ENCODE measurements at places on chromosomes 6 and 20.
A peak's percentile ranks its signal among the peaks of the same experiment; 100 is the strongest.

GRCh38 chr6:81734081-81734480 lies 18.4 kb downstream of the TENT5A start:
- no peak for DNase-seq

DNA sequence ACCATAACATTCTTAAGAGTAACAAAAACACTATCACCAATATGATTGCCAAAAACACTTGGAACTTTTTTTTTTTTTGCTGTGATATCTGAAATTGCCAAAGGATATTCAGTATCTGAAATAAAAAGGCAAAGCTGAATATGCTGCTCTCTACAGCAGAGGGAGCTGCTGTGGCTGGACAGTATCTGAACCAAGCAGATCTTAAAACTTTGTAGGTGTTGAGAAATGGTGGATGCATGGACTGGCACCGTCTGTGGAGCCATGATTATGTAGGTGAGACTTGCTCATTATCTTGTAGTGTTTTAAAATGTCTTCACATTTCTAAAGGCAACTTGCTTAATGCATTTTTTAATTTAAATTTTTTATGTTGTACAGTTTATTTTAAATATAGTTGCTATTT lies 9.2 kb downstream of the PDCD2 start:
- DNase-seq = no peak

DNA sequence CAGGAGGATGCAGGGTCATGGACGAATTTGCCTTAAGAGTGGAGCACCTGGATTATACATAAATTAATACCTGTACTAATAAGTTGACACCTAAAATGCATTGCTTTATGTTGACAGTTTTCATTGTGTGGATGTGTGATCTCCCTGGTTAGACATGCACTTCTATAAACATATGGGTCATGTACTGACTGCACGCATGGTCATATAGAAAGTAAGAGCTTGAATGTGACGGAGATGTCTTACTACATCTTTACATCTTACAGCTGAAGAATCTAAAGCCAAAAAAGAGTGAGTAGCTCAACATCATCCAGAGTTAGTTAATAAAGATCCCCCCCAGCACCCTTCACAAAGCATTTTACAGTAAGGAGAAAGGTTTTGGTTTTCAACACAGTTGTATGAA lies 408.4 kb upstream of the JARID2 start:
- DNase-seq = no peak

DNA sequence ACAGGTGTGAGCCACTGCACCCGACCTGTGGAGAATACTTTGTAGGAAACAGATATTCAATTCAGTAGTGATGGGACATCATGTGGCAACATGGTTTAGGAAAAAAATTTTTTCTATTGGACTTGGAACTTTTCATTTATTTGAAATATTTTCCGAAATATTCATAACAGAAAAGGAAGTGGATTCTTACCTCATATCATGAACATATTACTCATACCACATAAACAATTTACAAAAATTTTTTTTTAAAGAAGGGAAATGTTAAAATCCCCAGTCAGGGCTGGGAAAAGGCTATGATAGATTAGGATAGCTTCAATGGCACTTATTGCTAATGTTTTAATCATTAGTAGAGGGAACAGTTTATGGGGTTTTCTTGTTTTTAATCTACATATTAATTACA lies 6.8 kb upstream of the ALDH8A1 start:
- DNase-seq = peak; percentile 45

DNA sequence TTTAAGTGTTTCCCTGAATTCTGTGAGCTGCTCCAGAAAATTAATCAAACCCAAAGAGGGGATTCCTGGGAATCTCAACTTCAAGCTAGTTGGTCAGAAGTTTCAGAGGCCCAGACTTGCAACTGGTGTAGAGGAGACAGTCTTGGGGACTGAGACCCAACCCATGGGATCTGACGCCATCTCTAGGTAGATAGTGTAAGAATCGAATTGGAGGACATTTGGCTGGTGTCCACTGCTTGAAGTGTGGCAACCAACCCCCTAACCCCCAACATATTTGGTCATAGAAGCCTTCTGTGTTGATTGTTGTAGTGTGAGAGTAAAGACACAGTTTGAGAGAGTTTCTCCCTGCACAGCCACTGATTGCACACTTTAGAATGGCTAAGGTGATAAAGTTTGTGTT lies 103.5 kb upstream of the CARMIL1 start:
- DNase-seq = no peak

- peak; percentile 15 for DNase-seq
Observed at GRCh38 chr6:70310063-70310694, 7.3 kb upstream of the COL9A1 start.

GRCh38 chr6:154039231-154039842 lies at the start of gene OPRM1:
Gene OPRM1 (plus strand): TSS chr6:154039240. CDS start chr6:154039545, 305 bp downstream.
- DNase-seq = peak; percentile 30

GRCh38 chr6:84568971-84569370 lies 195.4 kb downstream of the TBX18 start:
- DNase-seq = no peak

GRCh38 chr6:125363824-125364165 lies 62.0 kb upstream of the HDDC2 start:
- no peak for DNase-seq

DNA sequence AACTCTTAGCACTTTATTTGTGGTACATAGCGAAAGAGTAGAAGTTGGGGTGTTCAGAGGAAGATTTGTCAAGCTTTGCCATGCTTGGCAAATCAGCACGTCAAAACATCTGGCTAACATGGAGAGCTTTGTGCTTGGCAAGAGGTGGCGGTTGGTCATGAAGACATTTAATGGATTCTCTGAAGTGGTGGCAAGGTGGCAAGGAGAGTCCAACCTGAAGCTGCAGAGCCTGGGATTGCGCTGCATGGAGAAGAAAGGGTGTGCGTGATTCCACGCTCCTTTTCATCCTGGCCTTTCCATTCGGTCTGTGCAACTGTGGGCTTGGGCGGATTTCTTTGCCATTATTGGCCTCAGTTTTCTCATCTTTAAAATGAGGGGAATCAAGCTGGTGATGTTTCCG lies 3.1 kb downstream of the PYGB start:
- no peak for DNase-seq

DNA sequence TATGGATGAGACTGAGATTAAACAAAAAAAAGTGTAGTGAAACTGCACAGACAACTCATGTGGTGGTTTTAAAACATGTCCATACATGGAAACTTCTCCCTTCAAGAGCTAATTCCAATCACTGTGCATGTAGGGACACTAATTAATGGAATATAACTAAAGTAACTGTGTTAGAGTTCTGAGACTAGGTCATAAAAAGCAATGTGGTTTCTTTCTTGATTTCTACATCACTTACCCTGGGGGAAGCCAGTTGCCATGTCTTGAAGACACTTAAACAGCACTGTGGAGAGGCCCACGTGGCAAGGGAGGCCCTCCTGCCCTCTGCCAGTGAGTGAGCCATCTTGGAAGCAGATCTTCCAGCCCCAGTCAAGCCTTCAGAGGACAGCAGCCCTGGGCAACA lies 118.2 kb upstream of the DST start:
- DNase-seq = no peak

- DNase-seq = peak; percentile 82
Observed at GRCh38 chr6:109454496-109455436, 806 bp downstream of the MICAL1 start.

DNA sequence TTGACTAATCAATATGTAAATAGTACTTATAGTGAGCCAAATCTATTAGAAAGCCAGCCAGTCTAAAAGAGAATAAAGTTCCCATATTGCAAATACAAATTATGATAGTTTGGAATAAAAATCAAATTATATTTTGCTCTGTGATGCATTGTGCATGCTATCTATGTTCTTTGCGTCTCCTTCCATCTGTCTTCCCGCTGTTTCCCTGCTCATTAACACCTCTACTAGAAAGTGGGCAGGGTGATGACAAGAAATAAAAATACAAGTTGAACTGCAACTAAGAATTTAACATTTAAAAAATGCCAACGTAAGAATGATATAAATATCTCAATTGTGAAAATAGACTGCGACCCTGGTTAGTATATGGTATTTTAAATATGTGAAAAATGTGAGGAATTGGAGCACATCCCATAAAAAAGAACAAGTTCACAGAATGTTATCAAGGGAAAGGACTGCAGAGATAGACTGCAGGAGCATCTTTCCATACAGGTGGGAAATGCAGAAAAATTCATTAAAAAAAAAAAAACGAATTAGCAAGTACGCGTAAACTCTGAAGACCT lies 157.6 kb upstream of the PDE7B start:
- no peak for DNase-seq

DNA sequence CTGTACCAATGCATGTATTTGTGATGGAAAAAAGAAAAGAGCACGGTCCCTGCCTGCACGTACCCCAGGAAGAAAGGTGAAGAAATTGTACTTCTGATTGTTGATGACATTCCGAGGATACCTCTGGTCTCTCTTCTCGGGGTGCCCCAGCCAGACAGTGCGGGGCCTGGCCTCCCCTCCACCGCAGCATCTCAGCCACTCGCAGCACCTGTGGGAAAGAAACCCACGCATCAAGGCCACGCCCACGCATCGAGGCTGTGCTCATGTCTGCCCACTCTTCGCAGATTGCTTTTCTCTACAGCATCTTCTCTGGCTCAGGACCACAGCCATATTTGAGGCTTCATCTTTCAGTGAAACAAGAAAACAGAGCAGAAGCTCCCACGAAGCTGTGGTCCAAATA lies 38.4 kb downstream of the ATP9A start:
- no peak for DNase-seq

All from inflammatory macrophage treated with lipopolysaccharide for 1 hour (primary cell).